WTC11 (cell line): ENCODE measurements at places on chromosomes 6 and 20.

DNA sequence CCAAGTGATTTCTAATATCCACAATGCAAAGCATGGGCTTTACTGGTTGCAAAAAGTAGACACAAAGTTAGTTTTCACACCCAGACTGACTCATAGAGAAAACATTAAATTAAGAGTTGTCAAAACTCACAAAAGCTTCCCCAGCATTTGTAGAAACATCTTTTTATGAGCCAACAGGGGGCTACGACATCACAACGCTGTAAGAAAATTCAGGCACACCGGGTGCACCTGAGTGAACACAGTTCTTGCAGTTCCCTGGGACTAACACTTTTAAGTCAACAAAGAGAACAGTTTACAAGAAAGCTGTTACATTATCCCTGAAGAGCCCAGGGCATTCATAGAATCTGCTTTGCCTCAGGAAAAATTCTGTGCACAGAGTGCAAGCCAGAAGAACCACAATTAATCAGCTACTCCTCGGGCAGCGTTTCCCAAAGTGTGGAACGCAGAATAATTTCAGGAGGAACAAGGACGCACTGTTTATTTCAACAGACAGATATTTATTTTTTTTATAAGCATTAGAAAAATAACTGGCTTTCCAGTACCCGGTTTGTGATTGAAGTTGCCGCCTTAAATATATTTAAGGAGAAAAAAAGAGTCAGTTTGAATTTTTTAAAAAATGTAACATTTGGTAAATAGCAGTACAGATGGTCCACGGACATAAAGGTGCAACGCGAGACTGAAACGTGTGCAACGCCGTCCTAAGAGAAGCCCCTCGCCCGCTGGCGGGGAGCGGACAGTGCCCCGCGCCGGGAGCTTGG lies 1.2 kb downstream of the NCOA5 start:
- no peak for DNase-seq

DNA sequence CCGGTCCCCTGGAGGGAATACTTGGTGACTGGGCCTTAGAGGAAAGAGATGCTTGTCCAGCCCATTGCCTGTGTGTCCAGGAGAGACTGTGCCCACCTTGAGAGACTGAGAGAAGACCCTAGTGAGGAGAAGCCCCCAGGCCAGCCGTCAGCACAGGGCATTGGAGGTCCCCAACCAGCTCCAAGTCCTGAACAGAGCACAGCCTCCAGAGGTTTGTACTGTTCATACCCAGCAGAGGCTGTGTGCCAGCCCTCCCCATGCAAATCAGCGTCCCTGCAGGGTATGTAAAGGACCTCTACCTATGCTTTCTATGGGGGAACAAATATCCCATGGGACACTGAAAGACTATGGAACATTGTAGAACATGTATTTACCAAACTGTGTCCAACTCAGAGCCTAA lies 8.4 kb downstream of the HLA-E start:
- DNase-seq, result no peak

GRCh38 chr6:87494761-87495422 lies 22.1 kb downstream of the SLC35A1 start:
- no peak for DNase-seq

DNA sequence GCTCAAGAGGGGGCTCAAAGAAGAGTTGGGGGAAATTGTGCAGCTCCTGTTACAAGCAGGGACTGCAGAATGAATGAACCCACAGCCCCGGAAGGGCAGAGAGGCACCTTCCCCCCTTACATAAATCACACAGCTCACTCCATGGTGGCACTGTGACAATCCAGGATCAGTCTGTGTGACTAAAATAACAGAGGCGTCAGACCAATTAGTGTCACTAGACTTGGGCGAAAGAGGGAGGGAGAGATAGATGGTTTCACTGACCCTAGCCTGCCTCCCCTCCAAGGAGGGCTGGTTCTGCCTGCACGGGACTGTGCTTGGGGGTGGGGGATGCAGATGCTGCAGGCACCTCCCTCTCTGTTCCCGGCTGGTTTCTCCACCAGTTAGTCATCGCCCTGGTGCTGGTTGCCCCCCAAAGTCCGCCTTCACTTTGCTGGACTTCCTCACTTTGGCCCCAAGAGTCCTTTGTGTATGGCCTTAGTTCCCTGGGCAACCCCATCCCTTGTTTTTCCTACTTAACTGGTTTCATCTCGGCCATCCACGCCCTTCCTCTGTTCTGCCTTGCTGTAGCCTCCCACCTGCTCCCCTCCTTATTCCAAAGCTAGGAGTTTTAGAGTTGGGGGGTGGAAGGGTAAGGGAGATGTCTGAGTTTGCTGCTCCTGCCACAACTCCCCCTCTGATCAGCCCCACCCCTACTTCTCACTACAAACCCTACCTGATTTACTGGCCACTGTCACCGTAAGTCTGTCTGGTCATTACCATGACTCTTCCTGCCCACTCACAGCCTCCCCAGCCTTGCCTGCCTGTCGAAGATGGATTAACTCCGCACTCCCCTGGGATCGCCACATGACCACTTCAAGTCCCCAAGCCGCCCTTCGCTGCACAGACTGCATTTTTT lies 17.7 kb downstream of the CCDC167 start:
- no peak for DNase-seq

DNA sequence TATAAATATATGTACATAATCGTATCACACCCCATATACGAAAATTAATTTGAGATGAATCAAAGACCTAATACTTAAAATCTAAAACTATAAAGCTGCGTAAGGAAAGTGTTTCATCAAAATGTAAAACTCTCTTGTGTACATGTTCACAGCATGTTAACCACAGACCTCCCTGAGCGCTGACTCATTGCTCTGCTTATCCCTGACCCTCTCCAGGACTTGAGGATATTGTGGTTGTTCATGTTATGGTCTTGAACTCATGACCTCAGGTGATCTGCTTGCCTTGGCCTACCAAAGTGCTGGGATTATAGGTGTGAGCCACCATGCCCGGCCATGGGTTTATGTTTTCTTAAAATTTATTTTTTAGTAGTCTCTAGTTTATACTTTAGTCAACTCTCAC lies 14.2 kb downstream of the FAM83B start:
- no peak for DNase-seq

DNA sequence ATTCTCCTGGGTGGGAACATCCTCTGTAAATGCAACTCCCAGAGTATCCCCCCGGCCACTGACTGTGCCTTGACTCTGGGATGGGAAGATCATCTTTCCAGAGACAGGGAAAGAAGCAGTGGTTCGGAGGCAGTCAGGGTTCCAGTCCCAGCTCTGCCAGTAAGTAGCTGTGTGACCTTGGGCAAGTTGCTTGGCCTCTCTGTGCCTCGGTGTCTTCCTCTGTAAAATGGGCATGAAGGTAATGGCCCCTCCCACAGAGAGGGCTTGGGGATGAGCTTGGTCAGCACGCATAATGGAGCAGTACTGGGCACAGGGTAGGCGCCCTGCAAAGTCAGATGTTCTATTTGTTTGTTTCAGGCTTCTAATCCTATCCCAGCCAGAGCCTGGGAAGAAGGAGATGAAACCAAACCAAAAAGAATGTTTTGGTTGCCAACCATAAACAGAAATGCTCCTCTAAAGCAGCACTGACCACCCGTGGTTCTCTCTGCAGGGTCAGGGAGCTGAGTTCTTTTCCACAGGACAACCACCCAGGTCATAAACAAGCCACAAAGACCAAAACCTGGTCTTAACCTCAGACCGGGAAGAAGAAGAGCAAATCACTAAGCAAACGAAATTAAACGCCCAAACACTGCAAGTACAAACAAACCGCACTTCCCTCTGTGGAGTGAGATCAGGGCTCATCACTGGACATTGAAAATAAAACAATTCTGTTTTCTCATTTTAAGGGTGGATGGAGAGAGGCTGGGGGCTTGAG lies 381.0 kb upstream of the SULF2 start:
- DNase-seq, result no peak

DNA sequence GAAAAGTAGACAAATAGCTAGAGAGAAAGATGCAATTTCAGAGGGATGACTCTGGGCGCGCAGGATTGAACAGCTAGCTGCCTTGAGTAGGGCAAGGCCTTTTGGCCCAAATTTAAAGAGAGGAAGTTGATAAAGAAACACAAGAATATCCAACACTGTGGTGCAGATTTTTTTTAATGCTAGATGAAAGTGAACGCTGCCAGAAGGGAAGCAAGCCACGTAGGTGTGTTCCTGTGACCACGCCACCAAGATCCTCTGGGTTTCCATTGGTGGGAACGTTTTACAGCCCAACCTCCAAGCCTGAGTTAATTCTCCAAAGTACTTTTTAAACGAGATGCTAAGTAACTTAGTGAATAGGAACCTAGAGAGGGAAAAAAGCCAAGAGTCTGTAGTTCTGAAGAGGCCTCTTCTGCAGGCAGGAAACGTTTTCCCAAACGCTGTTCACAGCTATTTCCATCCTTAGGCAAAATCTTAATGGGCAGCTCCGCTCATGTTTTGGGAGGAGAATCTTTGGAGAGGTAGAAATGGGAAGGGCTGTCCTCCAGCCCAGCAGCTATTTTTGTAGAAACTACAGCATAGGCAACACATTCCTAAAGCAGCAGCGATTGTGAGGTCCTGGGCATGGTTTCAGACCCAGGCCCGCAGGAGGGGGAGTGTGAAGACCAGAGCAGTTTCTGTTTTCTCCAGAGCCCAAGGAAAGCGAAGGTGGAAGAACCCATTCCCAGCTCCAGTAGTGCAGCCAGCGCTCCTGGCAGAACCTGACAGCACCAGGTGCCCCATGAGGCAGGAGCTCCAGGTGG lies 8.2 kb downstream of the LY86 start:
- DNase-seq, result no peak

- no peak for DNase-seq
These were observed 332.3 kb downstream of the PTPRT start for GRCh38 chr20:42857446-42857845.

DNA sequence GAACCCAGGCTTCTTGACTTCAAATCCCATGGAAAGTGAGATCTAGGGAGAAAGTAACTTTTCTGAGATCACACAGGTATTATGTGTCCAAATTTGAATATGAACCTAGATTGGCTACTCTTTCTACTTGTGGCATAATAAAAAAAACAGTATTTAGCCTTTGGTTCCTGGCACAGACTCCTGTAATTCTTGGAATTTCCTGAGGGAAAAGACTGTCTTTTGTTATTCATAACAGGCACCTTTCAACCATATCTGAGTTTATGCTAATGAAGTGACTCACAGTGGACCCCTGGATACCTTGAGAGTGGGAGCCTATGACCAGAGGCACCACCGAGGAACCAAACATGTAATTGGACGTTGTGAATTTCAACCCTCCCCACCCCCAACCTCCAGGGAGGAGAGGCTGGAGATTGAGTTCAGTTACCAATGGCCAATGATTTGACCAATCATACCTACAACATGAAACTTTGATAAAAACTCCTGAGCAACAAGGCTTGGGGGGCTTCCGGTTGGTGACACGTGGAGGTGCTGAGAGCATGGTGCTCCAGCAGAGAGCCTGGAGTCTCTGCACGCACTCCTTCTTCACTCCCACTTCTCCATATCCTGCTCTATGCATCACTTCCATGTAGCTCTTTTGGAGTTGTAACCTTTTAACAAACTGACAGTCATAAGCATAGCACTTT lies 48.8 kb downstream of the LAMA4 start:
- no peak for DNase-seq

GRCh38 chr6:88365230-88365629 lies 199.1 kb upstream of the CNR1 start:
- no peak for DNase-seq

- DNase-seq, result peak; percentile 82
These were observed 7.2 kb downstream of the HLA-DMB start for GRCh38 chr6:32933661-32934085.

DNA sequence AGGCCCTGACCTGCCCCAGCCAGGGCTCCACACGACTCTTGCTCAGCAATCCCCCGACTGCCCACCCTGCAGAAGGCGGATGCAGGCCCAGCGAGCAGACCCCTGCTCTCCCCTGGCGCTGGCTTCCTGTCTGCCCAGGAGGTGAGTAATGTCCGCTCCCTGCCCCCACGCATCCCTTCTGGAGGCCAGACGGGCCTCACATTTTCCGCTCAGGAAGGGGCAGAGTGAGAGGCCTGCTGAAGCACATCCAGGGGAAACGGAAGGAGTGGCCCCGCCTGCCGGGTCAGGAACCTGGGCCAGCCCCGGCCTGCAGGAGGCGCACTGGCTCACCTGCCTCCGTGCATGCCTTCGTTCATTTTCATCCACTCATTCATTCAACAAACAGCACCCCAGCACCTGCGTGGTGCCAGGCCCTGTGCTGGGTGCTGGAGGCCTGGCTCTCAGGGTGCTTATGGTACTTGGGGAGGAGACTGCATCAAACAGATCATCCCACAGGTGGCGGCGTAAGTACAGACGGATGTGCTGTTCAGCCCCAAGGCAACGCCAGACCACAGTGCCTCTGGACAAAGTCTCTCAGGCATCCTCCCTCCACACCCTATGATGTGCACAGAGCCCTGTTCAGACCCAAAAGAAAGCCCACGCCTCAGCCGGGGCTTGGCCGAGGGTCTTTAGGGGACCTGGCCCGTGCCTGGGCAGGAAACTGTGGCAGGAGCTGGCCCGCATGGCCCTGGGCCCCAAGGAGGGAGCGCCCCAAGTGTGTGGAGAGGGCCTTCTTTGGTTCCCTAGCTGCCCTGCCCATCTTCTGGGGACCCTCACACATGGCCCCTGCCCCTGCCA lies 112.1 kb downstream of the ASXL1 start:
- DNase-seq, result peak; percentile 67

- peak; percentile 68 for DNase-seq
These were observed 1.9 kb downstream of the POU3F2 start for GRCh38 chr6:98836025-98836961.
